ENCODE measurements at places on chromosomes 7 and 10.
A peak's percentile ranks its signal among the peaks of the same experiment; 100 is the strongest.

DNA sequence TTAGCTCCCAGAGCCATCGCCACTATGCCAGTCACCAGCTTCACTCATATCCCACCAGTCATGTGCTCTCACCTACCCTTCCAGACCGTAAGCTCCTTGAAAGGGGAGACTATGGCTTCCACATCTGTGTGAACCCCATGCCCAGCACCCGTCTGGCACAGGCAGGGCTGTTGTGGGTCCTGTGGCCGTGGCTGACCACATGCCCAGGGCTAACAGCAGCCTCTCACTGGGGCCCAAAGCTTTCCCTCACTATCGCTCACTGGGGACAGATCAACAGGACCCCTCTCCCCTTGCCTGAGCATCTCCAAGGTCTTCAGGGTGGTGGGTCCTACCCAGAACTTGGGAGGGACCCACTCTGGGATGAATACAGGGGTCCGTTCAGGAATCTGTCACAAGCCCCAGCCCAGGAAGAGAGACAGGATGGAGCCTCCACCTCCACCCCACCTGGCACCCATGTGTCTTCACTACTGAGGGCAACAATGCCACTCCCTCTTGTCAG is 303.9 kb downstream of the GRID1 start:
- no peak for DNase-seq

GRCh38 chr10:60098677-60099601 is 192.6 kb upstream of the CCDC6 start:
- no peak for DNase-seq

- no peak for DNase-seq
Measured at GRCh38 chr7:46855851-46856250, 726.1 kb downstream of the TNS3 start.

- no peak for DNase-seq
Measured at GRCh38 chr7:36652431-36652830, 71.9 kb downstream of the AOAH start.

GRCh38 chr10:85620807-85621206 is 745.8 kb downstream of the GRID1 start:
- DNase-seq: no peak

GRCh38 chr10:23543691-23544380 is 105.0 kb downstream of the OTUD1 start:
- DNase-seq: no peak

DNA sequence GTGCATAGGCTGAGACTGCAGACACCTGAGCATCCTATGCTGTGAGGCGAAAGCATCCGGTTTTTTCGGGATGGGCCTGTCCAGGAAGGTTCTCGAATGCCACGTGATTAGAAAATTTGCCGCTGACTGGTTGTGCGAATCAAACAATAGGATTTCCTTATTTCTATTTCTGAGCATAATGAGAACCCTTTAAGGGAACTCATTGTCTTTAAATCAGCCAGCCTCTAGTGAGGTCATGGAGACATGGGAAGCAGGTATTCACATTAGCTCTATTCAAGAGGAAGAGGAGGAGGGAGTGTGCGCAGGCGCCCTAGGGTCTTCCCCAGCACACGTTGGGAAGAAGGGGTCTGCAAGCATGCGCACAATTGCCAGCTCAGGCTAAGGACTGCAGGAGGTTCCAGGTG is 5.6 kb downstream of the GIMAP1 start:
- no peak for DNase-seq

DNA sequence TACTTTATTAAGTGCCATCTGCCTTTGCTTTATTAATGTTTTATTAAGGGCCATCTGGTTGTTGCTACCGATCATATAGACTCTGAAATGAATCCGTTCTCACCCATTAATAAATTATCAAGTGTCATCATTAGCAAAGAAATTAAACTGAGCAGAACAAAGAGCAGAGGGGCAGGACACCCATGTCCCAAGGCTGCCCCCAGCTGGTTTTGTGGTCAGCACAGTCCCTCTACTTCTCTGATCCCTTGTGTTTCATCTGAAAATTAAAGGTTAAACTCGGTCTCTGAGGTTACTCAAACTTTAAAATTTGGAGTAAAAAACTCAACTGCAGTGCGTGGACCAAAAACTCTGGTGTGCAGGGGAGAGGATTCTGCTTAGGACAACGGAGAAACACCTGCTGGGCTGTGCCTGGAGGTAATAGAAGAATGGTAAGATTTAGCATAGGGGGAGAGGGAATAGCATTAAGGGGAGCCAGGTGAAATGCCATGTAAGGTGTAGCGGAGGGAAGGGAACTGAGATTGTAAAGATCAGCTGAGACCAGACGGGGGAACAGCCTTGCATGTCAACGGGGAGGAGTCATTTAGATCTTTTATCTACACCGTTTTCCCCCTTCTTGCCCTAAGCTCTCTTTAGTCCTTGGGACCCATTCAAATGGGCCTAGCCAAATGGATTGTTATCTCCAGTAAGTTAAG is 10.8 kb upstream of the GSDME start:
- no peak for DNase-seq

GRCh38 chr10:75827587-75828021 is 396.2 kb downstream of the LRMDA start:
- no peak for DNase-seq

- no peak for DNase-seq
Measured at GRCh38 chr10:94583124-94583523, 37.5 kb downstream of the HELLS start.

DNA sequence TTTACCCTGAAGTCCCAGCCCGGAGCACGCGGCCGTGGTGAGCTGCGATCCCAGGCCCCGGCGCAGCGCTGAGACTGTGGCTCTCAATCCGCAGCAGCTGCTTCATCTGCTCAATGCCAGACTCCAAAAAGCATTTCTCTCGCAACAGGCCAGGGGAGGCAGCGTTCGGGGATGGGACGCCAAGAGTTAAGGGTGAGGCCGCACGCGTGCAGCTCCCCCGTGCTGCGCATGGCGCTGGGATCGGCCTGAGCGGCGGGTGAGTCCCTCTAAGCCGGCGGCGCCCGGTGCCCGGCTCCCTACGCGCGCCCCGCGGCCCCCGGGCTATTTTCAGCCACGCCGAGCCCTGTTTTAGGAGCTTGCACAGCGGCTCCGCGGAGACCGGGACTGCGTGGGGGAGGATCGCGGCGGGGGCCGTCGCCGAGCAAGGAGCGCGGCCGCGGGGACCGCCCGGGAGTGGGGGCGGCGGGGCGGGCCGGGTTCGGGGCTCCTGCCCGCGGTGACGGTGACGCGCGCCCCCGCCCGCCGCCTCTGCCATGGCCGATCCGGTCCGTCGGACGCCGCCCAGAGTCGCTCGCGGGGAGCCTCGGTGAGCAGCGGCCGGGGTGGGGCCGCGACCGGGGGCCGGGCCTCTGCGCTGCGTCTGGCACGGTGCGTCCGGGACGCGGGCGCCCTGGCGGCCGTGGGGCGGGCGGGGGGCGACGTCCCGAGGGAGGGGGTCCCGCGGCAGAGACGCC is 29.4 kb upstream of the JAKMIP3 start:
- DNase-seq: no peak

- no peak for DNase-seq
Measured at GRCh38 chr7:2979201-2979631, 64.5 kb downstream of the CARD11 start.

- no peak for DNase-seq
Measured at GRCh38 chr10:132291826-132292225, 15.9 kb downstream of the STK32C start.

GRCh38 chr7:45220846-45221618 is 63.4 kb downstream of the RAMP3 start:
- no peak for DNase-seq

DNA sequence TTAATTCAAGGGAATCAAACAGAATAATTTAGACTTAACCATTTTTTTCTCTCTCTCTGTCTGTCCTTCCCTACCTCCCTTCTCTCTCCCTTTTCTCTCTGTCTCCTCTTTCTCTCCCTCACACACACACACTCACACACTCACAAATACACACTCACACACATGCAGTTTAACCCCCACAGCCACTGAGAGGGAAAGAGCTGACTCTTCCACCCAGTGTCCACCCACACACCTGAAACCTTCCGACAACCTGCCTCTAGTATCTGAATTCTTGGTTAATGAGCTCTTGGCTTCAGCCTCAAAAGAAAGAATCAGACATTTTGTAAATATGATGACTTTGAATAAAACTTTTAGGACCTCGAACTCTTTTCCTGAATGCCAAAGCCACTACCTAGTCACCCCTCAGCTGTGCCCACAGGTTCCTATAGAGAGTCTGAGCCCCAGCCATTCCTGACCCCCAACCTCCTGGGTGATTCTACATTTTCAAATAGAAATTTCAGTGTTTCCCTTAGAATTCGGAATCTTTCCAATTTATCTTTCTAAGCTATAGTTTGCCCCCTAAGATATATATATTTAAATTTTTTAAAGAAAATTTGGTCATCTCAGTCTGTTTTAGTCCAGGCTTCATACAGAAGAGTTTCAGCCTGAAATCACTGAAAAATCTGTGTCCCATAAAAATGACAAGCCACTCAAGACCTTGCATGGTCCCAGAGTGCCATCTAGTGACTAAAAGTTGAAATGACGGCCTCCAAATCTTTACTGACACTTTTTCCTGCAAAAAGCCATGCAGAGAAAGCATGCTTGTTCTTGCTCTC is 202.8 kb downstream of the IPMK start:
- DNase-seq: peak; percentile 3

- DNase-seq: no peak
Measured at GRCh38 chr10:123523833-123524232, 142.3 kb upstream of the GPR26 start.

DNA sequence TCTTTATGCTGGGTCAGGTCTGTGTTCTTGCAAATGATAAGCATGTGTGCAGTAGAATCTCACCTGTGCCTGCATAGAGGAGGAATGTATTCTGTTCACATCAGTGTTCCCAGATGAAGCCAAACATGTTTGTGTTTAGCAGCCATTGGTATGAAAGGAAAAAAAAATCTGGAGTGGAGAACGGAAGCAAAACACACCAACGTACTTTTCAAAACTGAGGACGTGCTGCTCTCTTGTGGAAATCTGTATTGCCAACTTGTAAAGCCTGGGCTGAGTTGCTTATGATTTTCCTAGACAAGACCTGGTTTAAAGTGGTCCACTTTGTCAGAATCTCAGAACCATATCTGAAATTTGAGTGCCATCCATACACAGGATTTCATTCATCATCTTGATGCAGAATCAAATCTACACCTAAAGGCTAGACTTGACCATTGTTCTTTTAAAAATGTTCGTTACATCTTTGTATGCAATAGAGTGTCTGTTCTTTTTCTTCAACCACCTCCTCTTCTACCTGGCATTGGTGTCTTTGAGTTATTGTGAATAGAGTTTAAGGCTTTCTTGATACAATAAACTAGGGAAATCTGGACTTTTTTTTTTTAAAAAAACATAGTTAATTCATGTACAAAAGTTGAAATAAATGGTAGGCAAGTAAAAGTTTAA is 367.7 kb downstream of the PHF14 start:
- DNase-seq: peak; percentile 57

DNA sequence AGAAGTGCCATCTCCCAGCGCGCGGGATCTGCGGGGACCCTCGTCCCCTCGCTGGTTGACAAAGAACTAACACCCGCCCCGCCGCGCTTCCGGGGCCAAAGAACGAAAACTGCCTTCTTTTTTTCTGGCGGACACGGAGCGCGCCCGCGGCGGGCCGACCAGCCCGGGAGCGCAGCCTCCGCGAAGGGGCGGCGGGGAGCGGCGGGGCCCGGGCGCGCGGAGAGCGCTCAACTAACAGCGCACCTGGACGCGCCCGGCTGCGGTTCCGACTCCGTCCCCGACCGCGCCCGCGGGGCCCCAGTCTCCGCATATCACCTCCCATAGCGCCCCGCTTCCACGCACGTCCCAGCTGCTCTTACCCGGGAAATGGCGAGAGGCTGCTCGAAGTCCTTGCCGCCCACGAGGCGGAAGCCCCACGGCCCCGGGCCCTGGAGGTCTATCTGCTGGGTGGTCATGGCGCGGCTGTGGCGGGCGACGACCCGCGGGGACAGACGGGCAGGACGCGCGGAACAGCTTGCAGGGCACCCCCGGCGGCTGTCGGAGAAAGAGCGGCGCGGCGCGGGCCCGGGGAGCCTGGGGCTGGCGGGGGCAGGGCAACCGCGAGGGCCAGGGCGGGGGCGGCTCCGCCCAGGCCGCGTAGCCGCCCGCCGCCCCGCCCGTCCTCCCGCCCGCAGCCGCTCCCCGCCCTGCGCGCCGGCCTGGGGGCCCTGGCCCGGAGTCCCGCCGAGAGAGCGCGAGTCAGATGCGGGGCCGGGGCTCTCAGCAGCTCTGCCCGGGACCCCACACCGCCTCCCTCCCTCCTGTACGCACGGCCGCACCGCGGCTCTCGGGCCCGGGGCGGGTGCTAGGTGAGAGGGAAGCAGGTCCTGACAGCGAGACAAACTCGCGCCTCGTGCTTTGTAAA is at the start of gene PDLIM1:
PDLIM1 (minus strand) TSS at position 543 of the 904 bp plus-strand sequence; CDS start at position 455, 88 bp downstream.
- DNase-seq: no peak

GRCh38 chr7:5528071-5528814 is 104.6 kb upstream of the TNRC18 start:
- no peak for DNase-seq

GRCh38 chr7:2379821-2380450 is 23.5 kb upstream of the CHST12 start:
- DNase-seq: no peak

GRCh38 chr10:4437791-4438190 is 388.2 kb upstream of the AKR1E2 start:
- no peak for DNase-seq

GRCh38 chr7:25424113-25424512 is 195.8 kb upstream of the NPVF start:
- no peak for DNase-seq

GRCh38 chr7:105875505-105875904 is 894 bp downstream of the ATXN7L1 start:
- DNase-seq: no peak

DNA sequence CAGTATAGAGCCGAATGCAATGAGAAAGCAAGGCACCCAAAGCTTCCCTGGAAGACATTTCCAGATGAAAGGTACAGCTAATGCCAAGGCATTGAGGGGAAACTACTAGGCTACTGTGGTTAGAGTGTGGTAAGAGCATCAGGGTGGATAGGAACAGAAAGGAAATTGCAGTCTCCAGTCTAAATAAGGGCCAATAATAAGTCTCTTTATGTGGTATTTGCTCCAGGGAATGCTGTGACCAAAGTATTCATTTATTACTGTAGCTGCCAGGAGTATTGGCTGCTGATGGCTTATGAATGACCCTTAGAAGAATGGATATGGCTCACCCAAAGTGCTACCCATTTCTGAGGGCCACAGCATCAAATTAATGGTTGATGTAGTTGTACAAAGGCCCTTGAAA is 30.1 kb upstream of the POT1 start:
- DNase-seq: no peak

- no peak for DNase-seq
Measured at GRCh38 chr10:106935978-106936451, 228.5 kb downstream of the SORCS1 start.
